ENCODE measurements at places on chromosomes 13 and 19.

- no peak for DNase-seq
Observed at GRCh38 chr19:56403261-56403660, 871 bp upstream of the ZNF583 start.

DNA sequence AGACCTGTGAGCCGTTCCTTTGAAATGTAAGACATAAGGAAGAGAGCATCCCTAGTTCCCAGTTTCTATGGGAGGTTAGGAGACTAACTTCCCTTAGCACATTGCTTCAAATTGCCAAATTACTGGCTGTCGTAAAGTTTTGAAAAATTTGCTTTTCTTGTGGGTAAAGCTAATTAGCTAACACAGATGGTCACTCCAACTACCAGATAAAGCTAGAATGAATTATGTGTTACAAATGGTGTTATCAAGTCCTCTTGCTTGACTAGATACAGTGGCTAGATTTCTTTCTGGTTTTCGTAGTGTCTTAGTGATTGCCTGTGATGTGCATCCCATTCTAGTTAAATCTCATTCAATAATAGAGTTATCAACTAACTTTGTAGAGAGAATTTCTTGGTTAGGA, 416.6 kb upstream of the ATXN8OS start:
- no peak for DNase-seq

DNA sequence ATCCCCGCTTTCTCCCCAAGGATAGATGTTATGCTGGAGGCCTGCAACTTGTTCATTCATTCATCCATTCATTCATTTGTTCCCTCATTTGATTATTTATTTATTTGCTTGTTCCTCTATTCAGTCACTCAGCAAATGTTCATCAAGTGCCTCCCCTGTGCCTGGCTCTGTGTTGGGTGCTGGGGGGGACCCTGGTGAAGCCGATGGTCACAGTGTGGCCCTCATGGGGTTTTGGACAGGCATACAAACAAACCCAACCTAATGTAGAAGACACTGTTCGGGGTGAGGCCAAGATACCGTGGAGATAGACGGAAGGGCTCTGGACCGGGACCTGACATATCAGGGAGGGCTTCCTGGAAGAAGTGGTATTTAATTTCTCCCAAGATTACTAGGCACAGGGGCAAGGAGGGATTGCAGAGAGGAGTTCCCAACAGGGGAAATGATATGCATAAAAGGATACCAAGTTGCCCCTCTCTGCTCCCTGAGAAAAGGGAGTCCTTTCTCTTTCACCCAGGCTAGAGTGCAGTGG, 58.1 kb downstream of the ZNF536 start:
- no peak for DNase-seq

DNA sequence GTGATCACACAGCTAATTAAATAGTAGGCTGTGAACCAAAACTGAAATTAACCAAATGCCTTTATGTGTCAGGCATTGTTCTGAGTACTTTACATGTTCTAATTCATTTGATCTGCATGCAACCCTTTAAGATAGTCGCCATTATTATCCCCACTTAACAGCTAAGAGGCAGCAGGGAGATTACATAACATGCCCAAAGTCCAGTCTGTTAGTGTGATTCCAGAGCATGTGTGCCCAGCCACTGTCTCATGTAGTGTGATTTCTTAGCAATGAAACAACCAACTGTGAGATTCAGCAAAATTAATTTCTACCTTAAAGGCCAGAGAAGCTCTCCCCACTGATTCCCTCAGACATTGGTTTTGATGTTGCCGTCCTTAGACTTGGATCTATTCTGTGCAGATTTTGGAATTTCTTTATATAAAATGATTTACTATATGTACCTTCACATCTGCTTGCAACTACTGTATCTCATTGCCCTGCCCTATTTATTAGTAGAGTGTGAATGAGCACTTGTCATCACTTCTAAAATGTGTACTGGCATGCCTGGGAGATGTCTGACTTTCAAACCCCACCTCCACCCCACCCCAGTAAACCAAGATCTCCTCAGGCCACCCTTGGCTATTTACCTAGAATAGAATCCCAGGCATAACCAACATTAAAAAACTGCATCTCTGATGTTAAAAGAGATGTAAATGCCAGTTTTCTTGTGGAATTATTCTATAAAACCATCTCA, 41.2 kb downstream of the POLR1D start:
- DNase-seq: no peak

GRCh38 chr13:92807353-92807752, 419.3 kb upstream of the GPC6 start:
- DNase-seq: no peak

All from AG09319 (cell line).